MV-4-11 (cell line): ENCODE measurements at places on chromosomes 16 and 17.

DNA sequence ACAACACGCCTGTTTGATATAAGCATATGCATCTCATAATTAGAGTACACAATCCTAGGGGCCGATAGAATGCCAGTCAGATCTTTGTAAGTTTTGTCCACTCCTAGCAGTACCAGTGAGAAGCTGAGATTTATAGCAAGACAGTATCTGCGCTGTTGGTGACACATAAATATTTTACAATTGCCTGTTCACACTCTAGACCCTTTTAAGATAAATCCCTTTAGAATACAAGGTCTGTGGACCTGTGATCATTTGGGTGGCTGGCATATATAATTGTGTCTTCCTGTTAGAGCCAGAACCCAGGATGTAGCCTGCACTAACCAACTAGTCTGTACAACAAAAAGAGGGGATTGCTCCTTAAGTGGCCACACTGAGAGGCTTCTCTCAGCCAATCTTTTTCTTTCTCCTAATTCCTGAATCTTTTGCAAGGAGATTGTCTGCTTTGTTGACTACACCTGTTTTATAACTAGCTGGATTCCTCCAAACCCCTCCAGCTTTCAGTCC lies 74.7 kb downstream of the WIPI1 start:
- no peak for DNase-seq

GRCh38 chr16:66899945-66900710 lies 18.6 kb downstream of the CDH16 start:
- DNase-seq = no peak

GRCh38 chr16:27367461-27368357 lies 34.3 kb upstream of the IL21R start:
- peak; percentile 81 for DNase-seq

- DNase-seq = peak; percentile 38
Measured at GRCh38 chr16:12539185-12539929, 264.3 kb downstream of the CPPED1 start.

GRCh38 chr16:1542166-1542500 lies 8.7 kb downstream of the TMEM204 start:
- no peak for DNase-seq
